CD4-positive, alpha-beta T cell treated with Interleukin-15 for 4 hours (primary cell): ENCODE measurements at places on chromosomes 1 and 21.
A peak's percentile ranks its signal among the peaks of the same experiment; 100 is the strongest.

DNA sequence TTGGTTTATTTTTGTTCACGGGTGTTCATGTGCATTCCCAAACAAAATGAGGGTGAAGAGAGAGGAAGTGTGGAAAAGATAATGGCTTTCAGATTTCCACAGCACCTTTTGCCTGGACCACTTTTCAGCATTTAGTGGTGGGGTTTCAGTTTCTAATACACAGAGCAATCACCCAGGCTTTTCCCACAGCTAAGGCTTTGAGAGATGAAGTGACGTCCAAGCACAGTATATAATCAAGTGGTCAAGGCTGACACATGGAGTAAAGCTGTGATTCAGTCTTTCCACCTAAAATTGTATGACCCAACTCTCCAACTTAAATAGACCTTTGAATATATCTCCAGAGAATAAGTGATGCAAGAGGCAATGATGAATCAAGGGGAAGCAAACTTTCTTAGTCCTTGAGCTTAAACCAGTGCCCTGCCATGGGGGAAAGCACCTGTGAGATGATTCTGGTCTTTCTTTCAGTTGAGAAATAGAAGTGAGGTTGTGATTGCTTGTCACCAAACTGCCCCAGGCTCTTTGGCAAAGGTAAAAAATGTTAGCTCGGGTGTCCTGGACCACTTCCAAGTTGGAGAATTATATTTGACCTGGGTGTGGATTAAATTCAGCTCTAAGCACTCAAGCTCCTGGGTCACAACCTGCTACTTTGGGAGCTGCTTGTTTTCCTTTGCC, 2.4 kb upstream of the PIK3R3 start:
- DNase-seq: no peak

DNA sequence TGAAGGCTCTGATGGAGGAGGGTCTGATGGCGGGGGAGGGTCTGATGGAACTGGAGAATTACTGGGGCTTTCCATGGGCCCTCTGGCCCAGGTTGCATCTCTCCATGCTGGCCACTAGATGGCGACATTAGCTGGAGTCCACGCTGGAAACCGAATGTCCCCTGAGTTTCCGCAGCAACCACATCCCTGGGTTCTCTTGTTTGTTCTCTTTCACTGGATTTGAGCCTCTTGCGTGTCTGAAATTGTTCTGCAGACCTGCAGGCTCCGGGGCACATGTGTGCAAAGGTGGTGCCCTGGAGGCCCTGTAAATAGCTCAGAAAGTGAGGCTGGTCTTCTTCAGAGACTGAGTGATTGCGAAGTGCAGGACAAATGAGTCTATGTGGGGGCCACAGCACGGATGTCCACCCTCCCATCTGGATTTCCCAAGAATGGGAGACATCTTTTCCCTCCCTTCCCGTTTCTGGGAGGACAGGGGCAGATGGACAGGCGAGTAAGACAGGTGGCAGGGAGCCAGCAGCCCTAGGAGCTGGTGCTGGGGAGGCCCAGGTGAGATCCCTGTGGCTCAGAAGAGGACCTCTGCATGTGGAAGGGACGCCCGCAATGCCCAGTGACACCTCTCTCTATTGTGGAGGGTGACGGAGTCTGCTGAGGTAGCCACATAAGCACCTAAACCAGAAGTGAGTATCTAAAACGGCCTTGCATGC, 73.2 kb upstream of the ABCG1 start:
- DNase-seq: peak; percentile 71

GRCh38 chr1:34781844-34782391, 904 bp downstream of the GJB3 start:
- no peak for DNase-seq

- DNase-seq: no peak
Observed at GRCh38 chr1:47534436-47534835, 96.6 kb downstream of the FOXD2 start.

DNA sequence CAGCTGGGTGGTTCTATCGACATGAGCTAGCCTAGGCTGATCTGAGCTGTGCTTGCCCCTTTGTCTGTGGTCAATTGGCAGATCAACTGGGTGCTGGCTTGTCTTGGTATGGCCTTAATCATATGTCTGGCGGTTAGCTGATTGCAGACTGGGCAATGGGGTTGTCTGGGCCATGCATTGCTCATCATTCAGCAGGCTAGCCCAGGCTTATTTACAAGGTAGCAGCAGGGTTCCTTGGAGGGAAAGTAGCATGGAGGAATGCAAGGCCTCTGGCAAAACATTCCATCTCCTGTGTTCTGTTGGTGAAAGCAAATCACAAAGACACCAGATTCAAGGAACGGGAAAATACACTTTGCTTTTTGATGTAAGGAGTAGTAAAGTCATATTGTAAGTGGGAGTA, 84.0 kb upstream of the IVNS1ABP start:
- no peak for DNase-seq

GRCh38 chr1:18687273-18687672, 56.6 kb downstream of the PAX7 start:
- no peak for DNase-seq

GRCh38 chr1:113095790-113096455, 22.9 kb downstream of the LRIG2 start:
- no peak for DNase-seq

- no peak for DNase-seq
Observed at GRCh38 chr1:9768983-9769382, 54.8 kb downstream of the CLSTN1 start.

DNA sequence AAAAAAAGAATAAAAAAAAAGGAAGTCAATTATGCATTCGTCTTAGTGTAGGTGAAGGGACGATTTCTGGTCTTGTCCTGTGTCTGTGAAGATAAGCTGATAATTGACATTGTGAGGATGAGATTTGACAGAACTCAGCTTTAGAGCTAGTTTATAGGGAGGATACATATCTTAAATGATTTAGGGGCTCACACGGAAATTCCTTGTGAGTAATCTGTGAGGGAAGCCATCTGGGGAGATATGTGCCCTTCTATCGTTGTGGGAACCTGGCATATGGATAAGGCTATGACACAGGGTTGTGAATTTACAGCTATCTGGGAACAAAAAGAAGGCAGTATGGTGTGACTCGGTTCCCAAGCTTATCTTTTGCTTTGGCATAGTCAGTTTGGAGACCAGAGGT, 71.1 kb downstream of the RABGAP1L start:
- DNase-seq: no peak

- DNase-seq: no peak
Observed at GRCh38 chr1:229694053-229694693, 68.1 kb downstream of the URB2 start.

GRCh38 chr1:44652445-44653106, 21.7 kb downstream of the TMEM53 start:
- peak; percentile 79 for DNase-seq

DNA sequence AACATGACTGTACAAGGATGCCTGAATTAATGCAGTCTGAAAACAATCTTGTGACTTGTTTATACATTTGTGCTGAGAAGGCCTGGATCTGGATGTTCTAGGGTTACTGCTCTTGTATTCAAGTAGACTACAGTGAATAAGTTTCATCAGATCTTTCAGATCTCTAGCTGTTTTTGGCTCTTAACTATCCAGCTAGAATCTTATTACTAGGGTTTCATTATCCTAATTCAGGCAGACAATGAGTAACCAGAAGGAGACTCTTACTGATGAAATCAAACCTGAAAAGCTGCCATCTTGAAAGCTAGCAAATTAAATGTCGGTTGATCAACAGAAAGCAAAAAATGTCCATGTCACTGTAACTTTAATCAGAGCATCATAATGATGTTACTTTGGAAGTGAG, 112.5 kb upstream of the KCNK2 start:
- no peak for DNase-seq

GRCh38 chr1:29172415-29172939, 9.2 kb downstream of the SRSF4 start:
- no peak for DNase-seq

GRCh38 chr1:6519491-6519934, 28.0 kb upstream of the PLEKHG5 start:
- no peak for DNase-seq

- peak; percentile 18 for DNase-seq
Observed at GRCh38 chr21:29077651-29078090, 4.2 kb upstream of the CCT8 start.

GRCh38 chr1:33957854-33958253, 94.0 kb downstream of the HMGB4 start:
- no peak for DNase-seq

GRCh38 chr1:155499953-155500639, 62.5 kb downstream of the ASH1L start:
- DNase-seq: no peak

DNA sequence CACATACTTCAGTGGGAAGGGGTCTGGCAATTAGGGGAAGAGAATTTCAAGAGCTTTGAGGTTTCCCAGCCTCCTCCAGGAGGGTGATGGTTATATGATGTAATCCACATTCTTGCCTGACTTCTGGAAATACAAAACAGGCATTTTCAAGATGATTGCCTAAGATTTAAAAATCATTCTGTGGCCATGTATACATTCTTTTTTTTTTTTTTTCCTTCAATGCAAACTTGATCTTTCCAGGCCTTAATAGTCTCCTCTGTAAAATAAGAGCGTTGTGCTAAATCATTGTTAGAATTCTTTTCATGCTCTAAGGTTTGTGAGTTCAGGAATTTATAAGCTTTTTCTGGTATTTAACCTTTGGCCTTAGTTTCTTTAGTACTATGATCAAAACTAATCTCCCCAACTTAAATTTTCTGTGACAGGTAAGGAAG, 192.3 kb upstream of the HMCN1 start:
- DNase-seq: no peak

GRCh38 chr1:186845576-186846210, 16.9 kb downstream of the PLA2G4A start:
- DNase-seq: no peak

GRCh38 chr1:30965924-30966599, 57.5 kb upstream of the SDC3 start:
- no peak for DNase-seq

DNA sequence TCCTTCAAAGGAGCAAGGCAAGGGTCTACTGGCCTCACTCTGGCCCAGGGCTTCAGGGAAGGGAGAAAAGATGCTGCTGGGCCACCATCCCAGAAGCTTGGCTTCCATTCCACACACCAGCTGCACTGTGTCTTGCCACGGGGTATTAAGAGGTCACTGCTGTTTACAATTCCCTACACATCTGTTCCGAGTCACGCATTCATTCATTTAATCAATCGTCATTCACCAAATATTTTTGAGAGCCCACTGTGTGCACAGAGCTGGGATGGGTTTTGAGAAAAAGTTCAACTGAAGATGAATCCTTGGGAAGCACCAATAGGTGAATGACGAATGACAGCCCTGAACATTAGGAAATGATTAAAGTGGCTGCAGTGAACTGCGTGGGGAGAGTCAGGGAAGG, 101.7 kb downstream of the NAV1 start:
- no peak for DNase-seq

DNA sequence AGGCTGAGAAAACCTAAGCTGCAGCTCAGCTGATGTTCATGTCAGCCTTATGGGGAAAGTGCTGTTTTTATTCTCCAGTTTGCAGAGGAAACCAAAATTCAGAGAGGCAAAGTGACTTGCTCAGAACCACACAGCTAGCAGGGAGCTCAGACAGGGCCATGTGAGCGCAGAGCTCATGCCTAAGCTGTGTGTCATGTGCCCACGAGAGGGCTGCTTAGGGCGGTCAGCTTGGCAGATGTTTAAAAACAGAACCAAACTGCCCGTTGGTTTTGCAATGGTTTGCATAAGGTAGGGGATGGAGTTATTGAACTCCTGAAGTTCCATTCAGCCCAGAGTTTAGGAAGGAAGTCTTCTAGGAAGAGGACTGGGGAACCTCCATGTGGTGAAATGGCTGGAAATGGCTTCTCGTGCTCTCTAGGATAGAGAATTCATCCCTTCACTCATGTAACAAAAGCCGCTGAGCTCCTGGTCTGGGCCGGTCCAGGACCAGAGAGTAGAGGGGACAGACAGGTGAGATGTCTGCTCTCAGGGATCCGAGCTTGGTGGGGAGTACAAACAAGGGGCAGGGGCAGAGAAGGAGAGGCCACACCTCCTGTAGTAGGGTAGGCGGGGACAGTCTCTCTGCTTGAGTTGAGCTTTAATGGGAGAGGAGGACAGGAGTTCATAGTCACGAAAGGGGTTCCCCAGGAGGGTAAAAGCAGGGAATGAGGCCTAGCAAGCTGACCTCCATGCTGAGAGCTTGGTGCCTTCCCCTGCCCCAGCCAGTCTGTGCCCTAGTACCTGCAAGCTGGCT, 46.9 kb downstream of the ARHGEF10L start:
- DNase-seq: no peak

DNA sequence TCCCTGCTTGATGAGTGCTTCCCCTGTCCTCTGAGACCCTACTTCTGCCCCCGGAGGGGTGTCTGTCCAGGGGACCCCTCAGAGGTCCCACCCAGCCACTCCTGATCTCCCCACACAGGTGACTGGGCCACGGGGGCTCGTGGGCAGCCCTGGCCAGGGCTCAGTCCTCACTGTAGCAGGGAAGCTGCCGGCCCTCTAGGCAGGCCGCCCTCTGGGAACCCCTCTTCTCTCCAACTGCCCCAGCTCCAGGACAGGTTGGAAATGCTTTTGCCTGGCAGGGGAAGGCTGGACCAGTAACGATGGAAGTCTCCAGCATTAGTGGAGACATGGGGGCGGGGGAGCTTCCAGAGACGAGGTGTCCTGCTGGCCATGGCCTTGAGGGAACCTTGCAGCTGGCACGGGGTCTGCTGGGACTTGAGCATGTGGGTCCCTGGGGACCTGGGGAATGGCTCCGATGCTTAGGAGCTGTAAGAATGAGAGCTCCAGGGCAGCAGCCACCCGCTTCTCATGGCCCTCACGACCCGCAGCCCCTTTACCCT, 3.1 kb upstream of the FNDC10 start:
- DNase-seq: no peak

- DNase-seq: no peak
Observed at GRCh38 chr1:40712405-40712944, 21.0 kb downstream of the NFYC start.

DNA sequence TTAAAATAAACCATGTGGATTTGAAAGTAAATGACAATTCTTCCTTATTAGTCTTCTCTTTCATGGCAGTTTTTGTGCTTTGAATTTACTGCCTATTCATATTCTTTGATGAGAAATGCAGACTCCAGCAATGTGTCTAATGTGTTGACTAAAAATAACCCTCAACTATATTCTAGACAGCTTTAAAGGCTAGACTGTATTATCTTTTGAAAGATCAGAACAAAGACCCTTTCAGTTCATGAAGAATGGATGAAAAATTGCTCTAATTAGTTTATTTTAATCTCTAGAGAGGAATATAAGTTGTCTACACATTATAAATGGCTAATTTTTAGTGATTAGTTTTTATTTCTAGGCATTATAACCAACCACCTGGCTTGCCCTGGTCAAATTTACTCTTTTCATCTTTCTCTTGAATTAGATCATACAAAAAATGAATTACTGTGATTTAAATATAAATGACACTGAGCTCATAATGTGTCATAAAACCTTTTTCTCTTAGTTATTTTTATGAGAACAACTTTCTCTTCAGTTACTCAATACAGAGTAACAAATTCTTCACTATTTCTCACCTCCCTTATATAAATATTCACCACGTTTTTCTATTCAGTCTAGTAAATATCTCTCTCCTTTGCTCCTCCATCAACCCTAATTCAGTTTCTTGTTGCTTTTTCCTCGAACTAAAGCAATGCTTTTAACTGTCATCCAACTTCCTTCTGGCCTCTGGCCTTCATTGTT, 428.5 kb upstream of the TMPRSS15 start:
- DNase-seq: no peak
